ENCODE measurements at places on chromosomes 12 and 14.

GRCh38 chr12:109197327-109197726 is 80.9 kb downstream of the ACACB start:
- no peak for DNase-seq

GRCh38 chr14:72243309-72244293 is 311.4 kb downstream of the RGS6 start:
- no peak for DNase-seq

GRCh38 chr14:90522571-90523191 is 125.9 kb downstream of the CALM1 start:
- peak; percentile 74 for DNase-seq

- no peak for DNase-seq
Observed at GRCh38 chr14:90658541-90658967, 157.7 kb downstream of the TTC7B start.

DNA sequence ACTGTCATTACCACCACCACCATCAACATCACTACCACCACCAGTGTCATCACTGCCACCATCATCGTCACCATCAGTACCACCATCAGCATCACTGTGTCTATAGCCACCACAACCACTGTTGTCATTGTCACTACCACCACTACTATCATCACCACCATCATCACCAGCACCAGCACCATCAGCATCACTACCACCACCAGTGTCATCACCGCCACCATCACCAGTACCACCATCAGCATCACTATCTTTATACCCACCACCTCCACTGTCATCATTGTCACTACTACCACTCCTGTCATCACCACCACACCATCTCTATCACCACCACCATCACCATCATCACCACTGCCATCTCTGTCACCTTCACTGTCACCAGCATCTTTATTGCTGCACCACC is 60.6 kb downstream of the BEGAIN start:
- DNase-seq = no peak

DNA sequence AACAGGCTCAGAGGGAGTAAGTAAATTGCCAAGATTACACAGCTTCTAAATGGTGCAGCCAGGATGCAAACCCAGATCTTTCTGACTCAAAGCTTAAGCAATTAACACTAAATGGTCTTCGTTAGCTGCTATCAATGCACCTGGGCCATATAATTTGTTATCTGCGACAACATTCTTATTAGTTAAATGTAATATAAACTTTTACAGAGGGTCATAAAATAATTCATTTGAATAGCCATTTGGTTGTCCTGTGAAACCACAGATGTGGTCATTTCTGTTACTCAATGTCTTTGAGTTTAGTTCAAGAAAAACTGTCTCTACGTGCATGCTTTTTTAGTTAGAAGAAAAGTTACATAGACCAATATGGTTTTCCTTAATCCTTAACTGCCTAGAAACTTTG is 22.1 kb upstream of the NAP1L1 start:
- no peak for DNase-seq

Data from NCI-H2227 treated with DMSO at 0.1 percent for 48 hours (cell line).